ENCODE measurements at places on chromosomes 11 and 22.
A peak's percentile ranks its signal among the peaks of the same experiment; 100 is the strongest.

DNA sequence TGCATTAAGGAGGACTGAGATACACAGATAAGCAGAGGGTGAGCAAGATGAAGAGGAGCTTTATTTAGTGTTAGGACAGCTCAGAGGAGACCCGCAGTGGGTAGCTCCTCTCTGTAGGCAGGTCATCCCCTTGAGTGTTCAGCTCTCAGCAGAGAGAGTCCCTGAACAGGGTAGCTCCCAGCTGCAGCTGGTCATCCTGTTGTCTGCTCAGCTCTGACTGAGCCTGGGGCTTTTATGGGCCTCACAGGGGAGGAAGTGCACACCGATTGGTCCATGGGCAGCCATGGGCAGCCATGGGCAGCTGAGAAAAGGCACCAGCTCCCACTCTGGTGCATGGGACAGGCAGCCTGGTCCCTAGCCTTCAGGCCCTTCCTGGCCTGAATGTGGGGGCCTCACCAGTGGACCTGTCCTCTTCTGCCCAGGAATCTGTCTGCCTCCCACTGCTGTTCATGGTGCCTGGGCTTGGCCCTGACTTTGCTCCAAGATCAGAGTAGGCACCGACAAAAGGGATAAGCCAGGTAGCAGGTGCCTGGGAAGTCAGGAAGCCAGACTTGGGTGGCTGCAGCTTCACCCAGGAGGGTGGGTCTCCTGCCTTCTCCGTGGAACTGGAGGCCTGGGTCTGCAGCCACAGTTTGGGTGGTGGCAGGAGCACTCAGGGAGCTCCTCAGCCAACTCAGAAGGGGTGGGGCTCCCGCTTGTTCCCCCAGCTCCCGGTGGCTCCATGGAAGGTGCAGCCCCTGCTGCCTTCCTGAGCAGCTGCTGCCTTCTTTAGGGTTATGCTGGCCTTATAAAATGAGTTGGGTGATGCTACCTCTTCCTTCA is 54.7 kb downstream of the MYEOV start:
- no peak for DNase-seq

GRCh38 chr11:58958500-58958899 is 19.2 kb downstream of the GLYATL1 start:
- no peak for DNase-seq

GRCh38 chr11:7599209-7599608 is 74.1 kb downstream of the CYB5R2 start:
- no peak for DNase-seq

- no peak for DNase-seq
Observed at GRCh38 chr11:70816156-70816678, 417.9 kb downstream of the CTTN start.

DNA sequence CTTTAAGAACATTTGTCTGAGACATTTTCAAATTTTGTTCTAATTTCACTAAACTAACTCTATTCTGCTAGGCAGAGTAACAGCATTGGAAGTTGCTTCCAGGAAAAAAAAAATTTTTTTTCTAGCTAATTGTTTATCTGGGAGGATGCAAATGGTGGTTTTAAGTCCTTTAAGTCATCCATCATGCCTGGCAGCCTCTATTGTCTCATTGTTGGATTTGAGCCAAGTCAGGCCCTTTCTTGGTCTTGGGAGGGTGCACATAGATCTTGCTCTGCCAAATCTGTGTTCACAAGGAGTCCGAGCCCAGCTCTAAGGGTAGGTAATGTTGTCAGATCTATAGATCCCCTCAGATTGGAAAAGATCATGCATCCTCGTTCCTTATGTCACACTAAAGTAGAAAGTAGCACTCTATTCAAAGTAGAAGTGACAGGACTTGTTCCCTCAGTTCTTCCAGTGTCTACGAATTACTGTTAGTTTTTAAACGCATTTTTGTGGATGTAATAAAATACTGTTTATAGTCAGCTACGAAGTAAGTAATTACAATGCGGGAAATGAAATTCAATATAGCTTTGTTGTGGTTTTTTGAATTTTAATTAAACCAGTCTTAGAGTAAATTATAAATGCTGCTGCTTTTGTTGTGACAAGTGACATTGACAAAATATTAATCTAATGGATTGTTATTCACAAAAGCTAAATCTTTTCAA is 166.0 kb upstream of the RASSF10 start:
- no peak for DNase-seq

DNA sequence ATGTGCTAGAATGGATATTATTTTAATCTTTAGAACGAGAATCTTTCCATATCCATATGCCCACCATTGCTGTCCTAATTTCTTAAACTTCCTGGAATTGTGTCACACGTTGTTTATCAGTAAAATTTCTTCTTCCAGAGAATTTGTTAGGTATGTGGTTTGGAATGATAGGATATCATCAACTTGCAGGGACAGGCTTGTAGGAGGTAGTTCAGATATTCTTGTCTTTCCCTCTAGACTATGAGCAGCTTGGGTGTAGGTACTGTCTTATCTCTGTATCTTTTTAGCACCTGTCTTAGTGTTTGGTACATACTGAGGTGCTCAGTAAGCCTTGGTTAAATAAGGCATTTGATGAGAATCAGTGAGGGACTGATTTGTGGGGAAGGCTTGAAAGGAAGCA is 3.4 kb downstream of the CTNND1 start:
- no peak for DNase-seq

GRCh38 chr11:47215366-47215910 is 664 bp downstream of the DDB2 start:
- DNase-seq = no peak

- DNase-seq = no peak
Observed at GRCh38 chr11:1234054-1234720, 11.3 kb downstream of the MUC5B start.

DNA sequence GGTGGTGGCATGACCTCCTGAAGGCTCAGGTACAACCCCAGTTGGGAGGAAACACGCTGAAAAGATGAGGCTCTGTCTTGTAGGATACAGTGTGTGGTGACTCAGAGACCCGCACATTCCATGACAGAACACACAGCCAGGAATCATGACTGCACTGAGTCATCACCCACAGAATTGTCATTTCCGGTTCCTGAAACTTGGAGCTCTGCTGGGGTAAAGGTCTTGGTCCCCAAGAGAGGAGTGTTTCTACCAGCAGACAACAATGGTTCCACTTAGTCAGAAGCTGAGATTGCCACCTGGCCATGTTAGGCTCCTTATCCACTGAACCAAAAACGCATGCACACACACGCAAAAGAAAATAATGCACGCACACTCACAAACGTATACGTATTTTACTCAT is 31.5 kb upstream of the CYB5R3 start:
- peak; percentile 84 for DNase-seq

DNA sequence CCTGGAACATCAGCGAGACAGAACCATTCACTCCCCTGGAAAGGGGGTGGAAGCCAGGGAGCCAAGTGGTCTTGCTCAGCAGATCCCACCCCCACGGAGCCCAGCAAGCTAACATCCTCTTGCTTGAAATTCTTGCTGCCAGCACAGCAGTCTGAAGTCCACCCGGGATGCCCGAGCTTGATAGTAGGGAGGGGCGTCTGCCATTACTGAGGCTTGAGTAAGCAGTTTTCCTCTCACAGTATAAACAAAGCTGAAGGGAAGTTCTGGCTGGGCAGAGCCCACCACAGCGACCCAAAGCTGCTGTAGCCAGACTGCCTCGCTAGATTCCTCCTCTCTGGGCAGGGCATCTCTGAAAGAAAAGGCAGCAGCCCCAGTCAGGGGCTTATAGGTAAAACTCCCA is 764.8 kb upstream of the LUZP2 start:
- peak; percentile 7 for DNase-seq

- no peak for DNase-seq
Observed at GRCh38 chr22:26589367-26589844, 526 bp downstream of the TPST2 start.

- peak; percentile 55 for DNase-seq
Observed at GRCh38 chr11:131614631-131615030, 244.2 kb downstream of the NTM start.

DNA sequence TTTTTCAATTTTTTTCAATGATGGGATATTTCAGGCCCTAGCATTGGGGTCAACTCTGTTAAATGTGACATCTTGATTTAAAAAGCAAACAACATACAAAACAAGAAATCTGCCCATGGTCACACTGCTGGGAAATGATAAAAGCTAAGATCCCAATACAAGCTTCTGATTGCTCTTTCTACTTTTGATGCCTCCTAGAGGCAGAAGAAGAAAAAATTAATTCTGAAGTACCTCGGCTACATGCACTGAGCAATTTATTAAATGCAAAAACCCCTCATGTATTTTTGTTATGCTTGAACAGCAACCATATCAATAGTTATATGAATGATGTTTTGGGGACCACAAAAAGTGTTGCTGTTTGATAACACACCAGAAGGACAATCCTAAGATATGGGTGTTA is 342.1 kb upstream of the NARS2 start:
- DNase-seq = no peak

DNA sequence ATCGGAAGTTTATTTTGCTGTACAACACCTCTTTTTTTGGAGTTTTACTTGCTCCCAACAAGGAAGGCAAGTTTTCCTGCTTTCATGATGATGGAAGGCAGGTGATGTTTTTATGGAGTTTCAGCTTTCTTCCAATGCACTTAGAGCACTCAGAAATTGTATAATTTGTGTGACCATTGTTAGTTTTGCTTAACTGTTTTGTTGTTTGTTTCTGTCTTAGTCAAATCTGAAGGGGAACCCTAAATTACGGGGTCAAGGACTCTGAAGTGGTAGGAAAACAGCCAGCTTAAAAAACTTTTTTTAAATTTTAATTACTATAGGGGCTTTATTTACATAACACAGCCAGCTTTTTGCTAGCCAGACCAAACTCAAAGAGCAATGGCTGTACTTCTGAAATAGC is 14.7 kb downstream of the APOL6 start:
- no peak for DNase-seq

DNA sequence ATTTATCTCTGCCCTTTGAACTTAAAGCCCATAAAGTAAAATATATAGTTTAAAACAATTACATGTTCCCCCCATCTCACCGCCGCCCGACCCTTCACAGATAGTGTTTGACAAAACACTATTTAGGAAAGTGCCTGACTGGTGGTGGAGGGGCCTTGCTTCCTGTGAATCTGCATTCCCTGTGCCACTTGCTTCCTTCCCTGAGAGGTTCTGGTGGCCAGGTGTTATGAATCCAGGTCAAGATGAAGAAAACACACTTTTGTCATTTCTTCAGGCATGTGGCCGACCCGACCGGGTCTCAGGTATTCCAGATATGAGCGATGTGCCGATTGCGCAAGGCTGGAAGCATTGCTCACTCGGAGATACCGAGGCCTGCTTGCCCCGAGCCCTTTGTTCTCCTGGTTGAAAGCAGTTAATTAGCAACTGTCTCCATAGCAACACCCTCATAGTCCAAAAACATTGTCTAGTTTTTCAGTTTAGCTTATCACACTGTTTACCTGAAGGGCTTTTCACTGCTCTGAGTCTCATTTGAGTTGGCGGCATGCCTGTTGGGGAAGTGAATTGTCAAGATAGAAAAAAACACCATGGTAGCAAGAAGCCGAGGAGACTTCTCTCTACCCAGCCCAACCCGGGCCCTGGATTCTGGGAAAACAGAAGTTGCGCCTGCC is 128.3 kb downstream of the TEAD1 start:
- DNase-seq = no peak

DNA sequence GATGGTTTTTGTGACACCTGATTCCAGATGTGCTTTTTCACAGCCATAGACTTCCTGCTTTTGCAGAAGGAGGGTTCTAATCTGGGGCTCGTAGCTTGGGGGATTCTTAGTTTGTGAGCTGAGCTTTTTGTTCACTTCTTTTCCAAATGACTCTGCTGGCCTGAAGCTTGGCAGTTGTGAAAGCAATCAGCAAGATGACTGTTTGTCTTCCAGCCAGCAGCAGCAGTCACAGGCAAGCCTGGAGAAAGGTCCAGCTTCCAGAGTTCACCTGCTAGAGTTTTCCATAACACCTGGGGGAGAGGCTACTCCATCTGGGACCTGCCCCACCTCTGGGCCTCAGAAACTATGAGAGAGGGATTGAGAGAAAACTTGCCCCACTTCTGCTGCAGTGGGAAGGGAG is 4.1 kb downstream of the MARK2 start:
- DNase-seq = no peak

DNA sequence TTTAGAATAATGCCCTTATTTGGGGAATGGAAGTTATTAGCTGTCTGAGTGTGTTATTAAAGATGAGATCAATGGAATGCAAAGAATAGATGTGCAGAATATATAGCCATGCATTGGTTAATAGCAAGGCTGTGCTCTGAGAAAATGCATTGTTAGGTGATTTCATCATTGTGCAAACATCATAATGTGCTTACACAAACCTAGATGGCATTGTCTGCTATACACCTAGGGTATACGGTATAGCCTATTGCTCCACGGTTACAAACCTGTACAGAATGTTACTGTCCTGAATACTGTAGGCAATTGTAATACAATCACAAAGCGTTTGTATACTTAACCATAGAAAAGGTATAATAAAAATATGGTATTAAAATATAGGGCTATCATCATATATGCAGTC is 25.5 kb downstream of the SLC5A12 start:
- DNase-seq = no peak

- no peak for DNase-seq
Observed at GRCh38 chr22:41478473-41478872, 9.6 kb downstream of the ACO2 start.

GRCh38 chr11:13421561-13421960 is 41.5 kb downstream of the BTBD10 start:
- no peak for DNase-seq

DNA sequence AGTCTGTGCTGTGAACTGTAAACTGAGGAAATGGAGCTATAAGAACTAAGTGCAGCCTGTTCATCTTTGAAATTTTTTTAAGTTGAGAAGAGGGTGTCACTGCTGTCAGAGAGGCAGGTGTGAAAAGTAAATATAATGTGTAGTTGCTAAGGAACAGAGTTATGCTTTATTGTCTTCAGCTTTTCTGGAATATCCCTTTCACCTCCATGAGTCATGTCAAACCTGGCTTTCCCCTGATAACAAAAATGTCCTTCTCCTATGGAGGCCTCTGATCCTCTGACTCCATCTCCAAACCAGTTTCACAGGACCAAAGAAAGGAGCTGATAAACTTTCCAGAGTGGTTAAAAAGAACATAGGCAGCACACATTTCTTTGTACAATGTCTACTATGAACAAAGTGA is 12.8 kb upstream of the MUC15 start:
- no peak for DNase-seq

DNA sequence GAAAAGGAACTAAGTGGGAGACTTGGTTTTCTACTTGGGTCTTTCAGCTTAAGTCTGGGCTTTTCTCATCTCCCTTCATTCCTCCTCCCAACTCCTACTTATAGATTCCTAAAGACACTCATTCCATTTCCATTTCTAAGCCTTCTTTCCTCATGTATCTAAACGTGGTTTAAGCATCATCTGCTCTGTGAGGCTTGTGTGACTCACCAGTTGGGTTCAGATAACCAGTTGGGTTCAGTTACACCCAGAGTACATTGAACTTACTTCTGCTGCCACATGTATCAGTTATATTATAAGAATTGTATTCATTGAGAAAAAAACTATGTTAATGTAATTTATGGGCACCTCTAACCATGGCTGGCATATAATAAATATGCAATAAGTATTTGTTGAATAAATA is 831.2 kb upstream of the CCDC90B start:
- no peak for DNase-seq

GRCh38 chr11:74783241-74783871 is 34.7 kb downstream of the RNF169 start:
- DNase-seq = peak; percentile 15
